HCT116 (cell line): ENCODE measurements at places on chromosomes 16 and 17.

GRCh38 chr16:55350984-55351383, 27.0 kb downstream of the IRX6 start:
- DNase-seq = no peak

- no peak for DNase-seq
Measured at GRCh38 chr17:9855036-9855435, 29.3 kb downstream of the GLP2R start.

DNA sequence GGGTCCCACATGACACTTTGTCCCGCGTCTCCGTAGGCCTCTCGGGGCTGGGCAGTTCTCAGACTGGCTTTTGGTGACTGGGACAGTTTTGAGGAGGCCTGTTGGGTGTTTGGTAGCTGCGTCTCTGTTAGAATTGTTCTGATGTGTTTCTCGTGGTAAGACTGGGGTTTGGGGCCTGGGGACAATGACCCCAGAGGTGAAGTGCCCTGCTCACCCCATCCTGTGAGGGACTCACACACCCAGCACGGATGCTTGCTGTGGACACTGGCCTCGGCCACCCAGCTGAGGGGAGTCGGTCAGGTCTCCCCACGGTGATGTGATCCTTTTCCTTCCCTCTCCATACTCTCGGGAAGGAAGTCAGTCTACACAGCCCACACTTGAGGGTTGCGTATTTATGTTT, 50.3 kb downstream of the METRNL start:
- no peak for DNase-seq

DNA sequence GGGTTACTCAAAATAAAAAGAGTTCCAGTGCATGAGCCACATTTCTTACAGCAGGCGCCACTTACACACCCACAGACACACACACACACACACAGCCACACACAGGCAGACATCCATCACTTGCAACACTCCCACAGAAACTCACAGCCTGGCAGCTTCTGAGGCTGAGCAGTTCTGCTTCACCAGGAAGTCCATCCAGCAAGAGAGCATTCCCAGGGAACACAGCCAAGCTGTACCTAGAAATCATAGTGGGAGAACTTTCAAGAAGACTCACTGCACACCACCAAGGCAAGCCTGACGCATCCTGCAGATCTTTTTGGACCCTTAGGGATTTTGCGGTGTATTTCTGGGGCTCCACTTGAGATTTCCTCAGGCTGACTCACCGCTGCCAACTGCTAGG, 140.9 kb upstream of the WSB1 start:
- DNase-seq = no peak

GRCh38 chr16:87493608-87494280, 920 bp upstream of the ZCCHC14 start:
- DNase-seq = no peak

GRCh38 chr16:27103954-27104353, 37.2 kb downstream of the C16orf82 start:
- DNase-seq = no peak

GRCh38 chr17:28395968-28396367, 10.0 kb downstream of the SLC46A1 start:
- no peak for DNase-seq
